ENCODE measurements at places on chromosomes 5 and 9.

DNA sequence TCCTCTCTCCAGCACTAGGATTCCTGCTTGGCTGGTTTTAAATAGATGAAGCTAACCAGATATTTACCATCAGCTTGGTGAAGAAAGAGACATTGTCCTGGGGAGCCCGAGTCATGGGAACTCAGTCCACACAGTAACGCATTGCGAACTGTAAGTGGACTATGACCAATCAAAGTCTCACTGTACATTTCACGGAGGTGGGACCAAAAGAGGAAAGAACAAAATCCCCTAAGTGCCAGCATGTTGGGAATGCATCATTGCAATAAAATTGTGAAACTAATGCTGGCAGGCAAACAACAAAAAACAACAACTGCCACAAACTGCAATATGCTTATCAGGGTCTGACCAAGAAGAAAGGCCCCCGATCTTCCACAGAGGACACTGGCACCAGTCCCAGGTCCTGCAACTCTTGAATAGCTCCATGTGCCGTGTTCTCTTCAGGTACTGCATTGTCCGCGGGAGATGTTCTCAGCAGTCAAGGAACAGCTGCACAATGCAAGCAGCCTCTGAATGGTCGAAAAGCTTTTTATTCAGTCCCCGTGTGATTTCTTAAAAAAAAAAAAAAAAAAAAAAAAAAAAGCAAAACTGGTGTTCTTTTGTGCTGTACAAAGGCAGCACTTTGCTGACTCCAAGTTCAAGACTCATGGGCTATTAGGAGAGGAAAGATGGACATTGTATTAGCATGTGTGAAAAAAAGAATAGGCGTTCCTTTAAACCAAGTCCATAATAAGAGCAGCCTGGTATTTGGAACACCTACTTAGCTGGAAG is 38.1 kb downstream of the SEMA6A start:
- no peak for DNase-seq

DNA sequence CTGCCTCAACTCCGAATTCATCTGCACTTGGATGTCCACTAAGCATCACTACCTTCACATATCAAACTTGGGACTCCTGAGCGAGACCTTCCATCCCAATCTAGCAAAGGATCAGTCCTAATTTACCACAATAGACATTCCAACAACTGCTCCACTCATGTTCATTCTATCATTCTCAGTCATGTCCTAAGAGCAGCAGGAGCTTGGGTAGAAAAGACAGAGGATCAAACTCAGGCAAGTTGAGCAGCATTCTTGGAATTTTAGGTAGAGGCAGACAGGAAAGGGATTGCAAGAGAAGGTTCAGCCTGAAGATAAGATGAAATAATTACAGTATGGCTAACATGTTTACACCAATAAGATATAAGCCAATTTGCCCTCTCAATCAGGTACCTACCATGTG is 51.7 kb downstream of the AUH start:
- DNase-seq = no peak

DNA sequence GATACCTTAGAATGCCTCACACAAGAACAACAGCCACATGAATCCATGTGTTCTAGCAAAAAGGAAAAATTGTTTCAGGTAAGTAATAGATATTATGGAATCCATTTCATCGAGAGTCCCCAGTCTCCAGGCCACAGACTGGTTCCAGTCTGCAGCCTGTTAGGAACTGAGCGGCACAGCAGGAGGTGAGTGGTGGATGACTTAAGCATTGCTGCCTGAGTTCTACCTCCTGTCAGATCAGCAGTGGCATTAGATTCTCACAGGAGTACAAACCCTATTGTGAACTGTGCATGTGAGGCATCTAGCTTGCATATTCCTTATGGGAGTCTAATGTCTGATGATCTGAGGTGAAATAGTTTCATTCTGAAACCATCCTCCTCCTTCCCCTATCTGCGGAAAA is 207.0 kb downstream of the CSNK1G3 start:
- no peak for DNase-seq

DNA sequence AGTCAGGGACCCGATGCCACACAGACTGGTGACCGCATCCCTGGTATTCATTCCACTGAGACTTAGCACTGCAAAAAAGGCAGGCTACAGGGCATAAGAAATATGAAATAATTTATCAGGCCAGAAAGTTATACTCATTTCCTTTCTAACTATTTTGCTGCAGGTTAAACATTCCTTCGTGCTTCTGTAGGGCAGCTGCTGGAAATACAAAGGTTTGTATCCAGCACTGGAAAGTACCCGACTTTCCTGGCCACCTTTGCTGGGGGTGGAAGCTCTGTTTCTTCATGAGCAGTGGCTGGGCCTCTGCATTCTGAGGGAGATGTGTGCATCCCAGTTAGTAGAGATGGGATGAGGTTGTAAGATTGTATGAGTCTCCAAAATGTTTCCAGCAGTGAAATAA is 478.6 kb upstream of the WWC1 start:
- DNase-seq = no peak

DNA sequence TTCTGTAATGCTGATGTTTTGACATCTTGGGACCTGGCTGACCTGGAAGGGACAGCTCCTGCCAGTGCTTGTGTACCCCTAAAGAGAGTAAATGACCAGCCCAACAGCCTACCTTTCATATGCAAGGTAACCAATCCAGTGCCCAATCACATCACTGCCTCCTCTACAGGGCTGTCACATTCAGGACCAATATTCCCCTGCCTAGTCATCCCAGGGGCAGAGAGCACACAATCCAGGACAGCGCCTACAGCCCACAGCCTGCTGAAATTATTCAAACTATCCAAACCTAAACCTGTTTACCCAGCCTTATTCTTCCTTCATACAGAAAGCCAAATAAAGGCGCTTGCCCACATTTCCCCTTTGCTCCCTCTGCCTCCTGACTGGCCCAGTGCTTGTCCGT is 284.1 kb downstream of the CTNND2 start:
- no peak for DNase-seq

DNA sequence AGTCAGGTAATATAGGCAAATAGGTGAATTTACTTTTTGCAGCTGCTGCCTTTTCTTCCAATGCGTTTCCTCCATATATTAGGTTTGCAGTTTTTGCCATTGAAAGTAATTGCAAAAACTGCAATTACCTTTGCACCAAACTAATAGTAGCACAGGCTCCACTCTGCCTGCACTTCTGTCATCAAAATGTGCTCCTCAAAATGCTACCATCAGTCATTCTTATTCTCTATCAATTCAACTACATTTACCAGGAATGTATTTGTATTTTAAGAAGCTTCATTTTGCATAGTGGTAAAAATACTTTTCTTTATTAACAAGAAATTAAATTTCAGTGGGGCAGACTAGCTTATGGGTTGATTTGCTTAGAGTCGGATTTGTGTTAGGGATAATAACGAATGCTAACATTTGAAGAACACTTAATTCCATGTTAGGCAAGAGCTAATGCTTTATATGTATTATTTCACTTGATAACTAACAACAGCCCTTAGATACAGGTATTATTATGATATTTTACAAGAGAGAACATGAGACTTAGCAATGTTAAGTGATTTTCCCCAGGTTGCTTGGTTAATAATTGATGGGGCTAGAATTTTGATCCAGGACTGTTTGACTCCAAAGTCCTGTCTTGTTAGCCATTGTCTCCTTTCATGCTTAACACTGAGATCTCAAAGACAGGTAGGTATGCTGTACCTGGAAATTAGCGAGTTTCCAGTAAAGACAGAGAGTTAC is 300.4 kb downstream of the MAN2A1 start:
- no peak for DNase-seq

DNA sequence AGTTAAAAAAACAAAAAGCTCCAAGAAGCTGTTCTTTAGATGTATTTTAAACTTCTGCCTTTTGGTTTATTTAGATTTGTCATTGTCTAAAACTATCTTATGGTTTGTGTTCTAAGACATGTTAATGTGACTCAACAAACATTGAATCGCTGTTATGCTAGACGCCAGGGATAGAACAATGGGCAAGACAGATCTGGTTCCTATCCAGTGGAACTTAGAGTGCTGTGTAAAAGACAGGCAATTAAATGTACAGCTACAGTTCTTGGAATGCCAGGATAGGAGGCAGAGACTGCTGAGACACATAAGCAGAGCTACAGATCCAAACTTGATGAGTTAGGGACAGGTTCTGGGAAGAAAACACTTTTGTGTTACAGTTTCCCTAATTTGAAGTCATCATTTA is 22.4 kb downstream of the LYRM7 start:
- DNase-seq = no peak

- no peak for DNase-seq
Observed at GRCh38 chr9:73210886-73211666, 59.4 kb downstream of the ANXA1 start.

- no peak for DNase-seq
Observed at GRCh38 chr5:133450286-133450685, 162.1 kb downstream of the FSTL4 start.

DNA sequence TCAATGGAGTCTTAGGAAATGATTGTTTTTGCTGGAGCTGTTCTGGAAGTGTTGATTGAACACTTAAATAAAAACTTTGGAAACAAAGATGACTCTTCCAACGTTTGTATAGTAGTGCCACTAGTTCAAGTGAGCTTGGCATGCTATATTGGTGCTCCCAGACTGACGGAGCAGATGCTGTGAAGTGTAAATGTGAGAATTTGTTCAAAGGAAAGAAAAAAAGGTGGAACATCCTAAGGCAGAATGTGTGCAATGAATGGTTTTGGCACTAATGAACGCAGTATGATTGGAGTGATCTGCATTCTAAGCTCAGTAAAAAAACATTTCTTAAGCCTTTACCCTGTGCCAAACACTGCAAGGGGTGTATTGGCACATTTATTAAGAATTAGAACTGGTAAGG is 69.8 kb downstream of the ZNF474 start:
- DNase-seq = no peak
